ENCODE measurements at places on chromosomes 11 and 22.

GRCh38 chr11:31793264-31793663, 17.9 kb downstream of the PAX6 start:
- DNase-seq = no peak

DNA sequence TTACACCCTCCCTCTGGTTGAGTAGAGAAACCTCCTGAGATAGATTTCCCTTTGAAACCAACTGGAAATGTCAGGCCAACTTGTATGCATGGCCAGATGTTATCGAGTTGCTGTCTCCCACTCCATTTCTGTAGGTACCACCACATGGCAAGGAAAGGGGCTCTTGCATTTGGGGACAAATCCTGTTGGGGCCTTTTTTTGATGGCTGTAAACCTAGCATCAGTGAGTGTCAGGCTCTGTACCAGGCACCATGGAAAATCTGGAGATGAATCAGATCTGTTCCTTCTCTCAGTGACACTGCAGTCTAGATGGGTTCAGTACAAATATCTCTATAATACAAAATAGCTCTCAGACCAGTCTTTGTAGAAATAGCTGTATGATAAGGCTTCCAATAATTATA, 58.4 kb downstream of the TRAF6 start:
- DNase-seq = no peak

DNA sequence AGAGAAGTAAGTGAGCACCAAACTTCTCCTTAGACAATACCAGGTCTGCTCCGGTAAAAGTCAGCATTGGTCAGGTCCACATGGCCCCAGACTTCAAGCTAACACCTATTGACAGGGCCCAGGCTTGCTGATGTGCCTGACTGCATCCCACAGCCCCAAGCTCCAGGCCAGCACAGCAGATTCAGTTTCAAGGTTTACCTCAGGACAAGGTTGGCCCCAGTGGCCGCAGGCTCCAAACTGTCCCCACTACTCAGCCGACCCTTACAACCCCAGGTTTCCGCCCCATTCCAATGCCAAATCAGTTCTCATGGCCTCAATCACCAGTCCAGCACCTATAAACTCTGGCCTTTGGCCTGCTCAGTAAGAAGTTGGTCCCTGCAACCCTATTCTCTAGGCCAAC, 39.4 kb downstream of the OR4C6 start:
- no peak for DNase-seq

- DNase-seq = no peak
Observed at GRCh38 chr11:133692126-133692934, 153.0 kb downstream of the SPATA19 start.

DNA sequence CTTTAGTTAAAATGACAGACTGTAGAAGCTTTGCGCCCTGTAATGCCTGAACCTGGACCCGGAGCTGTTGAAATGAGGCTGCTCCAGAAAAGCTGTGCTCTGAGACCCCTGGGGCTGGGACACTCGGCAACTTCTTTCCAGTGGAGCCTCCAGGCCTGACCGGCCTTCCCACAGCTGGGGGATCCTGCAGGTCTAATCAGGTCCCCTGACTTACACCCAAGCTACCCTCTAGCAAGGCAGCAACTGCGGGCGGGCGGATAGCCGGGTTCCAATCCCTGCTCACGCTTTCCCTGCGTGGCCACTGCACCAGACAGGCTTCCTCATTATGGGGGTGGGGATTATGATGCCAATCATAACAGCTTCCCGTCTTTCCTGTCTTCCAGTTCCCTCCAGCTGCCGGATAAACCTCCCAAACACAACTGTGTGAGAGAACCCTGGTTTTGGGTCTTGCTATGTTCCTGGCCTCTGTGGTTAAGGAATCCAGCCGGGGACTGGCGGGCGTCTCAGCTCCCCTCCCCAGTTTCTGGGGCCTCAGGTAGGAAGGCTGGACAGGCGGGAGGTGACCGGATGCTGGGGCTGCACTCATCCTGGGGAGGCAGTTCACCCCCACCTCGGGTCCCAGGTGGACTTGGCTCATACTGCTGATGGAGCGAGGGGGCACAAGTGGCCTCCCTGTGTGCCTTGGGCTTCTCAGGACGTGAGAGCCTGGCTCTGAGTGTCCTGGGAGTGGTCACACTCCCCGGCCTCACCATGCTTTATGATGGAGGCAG, 38.6 kb downstream of the PARVG start:
- no peak for DNase-seq

GRCh38 chr11:7573193-7573557, 59.4 kb downstream of the PPFIBP2 start:
- DNase-seq = no peak
